Activated CD4-positive, alpha-beta T cell treated with anti-CD3 and anti-CD28 coated beads, Interleukin-2, amount 50 U/mL, for 24 hours (primary cell): ENCODE measurements at places on chromosomes 2 and 18.

- no peak for DNase-seq
Observed at GRCh38 chr2:29923110-29923721, 1.8 kb upstream of the ALK start.

DNA sequence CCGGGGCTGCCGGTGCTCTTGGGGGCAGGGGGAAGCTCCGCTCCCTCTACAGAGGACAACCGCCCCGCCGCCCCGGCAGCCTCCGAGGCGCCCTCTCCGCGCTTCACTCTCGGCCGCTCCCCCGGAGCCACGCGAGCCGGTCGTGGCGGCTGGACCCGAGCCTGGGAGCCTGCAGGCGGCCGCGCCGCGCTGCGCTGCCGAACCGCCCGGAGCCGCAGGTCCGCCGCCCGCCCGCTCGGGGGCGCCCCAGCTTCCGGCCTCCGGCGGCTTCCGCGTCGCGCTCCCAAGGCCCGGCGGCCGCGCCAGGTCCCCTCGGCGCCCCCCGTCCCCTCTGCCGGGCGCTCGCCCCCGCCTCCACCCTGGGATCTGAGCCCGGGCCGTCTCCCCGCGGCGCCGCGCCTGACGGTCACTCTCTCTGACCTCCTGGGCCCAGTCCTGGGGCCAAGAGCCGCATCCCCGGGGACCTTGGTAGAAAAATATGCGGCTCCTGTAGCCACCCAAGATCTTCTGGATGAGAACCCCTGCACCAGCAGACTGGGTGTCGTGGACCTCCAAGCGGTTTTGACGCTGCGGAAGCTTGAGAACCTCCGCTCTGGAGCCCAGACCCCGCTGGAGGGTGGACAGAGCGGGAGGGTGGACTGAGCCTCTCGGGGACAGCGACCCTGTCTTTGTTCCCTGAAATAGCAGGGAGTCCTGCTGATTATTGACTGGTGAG is 44.3 kb downstream of the SERTAD2 start:
- peak; percentile 57 for DNase-seq

GRCh38 chr2:20072436-20073158 is 21.2 kb upstream of the LAPTM4A start:
- no peak for DNase-seq

GRCh38 chr18:51537487-51537886 is 340.0 kb upstream of the MEX3C start:
- no peak for DNase-seq

DNA sequence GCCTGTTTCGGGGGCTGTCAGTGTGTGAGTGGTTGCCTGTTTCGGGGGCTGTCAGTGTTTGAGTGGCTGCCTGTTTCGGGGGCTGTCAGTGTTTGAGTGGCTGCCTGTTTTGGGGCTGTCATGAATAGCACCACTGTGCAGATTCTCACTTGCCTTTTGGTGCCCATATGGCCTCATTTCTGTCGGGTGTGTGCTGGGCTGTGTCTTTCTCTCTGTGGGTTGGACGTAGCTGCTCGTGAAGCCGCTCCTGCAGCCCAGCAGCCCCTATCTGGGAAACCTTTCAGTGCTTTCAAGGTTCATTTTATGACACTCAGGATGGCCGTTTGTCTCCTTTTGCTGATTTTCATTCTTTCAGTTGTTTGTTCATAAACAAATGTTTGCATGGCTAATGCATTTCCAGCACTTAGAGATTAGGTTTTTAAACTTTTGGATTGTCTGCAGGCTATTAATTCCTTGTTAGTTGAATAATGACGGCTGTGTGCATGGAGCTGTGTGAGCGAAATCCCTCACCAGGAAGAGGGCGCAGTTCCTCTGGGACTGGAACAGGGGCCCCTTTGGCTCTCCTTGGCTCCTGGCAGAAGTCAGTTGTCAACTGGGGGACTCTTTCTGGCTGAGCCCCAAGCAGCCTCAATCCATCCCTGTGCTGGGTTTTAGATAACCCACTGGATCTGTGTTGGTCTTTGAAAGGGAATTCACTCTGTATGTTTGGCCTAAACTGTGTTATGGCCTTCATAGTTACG is 10.8 kb downstream of the AGAP1 start:
- no peak for DNase-seq

DNA sequence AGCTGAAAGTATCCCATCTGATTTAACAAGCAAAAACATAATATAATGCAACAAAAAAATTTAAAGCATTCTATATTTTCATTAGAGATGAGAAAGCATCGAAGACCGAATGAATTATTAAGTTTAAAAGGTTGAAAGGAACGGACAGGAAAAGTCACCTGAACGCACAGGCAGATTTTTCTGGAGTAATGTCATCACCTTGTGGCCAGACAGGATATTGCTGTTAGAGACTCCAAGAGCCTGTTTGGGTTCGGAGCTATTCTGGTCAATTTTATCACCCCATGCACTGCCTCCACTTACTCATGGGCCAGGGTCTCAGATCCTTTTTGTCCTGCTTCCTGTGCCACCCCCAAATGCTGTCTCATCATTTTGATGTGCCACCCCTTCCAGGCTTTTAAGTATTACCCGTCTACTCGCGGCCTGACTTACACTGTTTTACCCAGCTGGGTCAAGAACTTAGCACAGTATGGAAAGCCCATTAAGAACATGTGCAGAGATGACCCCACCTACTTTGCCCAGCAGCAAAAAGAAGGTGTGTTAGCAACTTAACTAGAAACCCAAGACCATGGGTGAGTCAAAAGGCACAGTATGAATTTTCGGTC is 27.3 kb downstream of the GKN2 start:
- DNase-seq = peak; percentile 63

GRCh38 chr2:17422061-17422460 is 96.2 kb downstream of the RAD51AP2 start:
- no peak for DNase-seq

DNA sequence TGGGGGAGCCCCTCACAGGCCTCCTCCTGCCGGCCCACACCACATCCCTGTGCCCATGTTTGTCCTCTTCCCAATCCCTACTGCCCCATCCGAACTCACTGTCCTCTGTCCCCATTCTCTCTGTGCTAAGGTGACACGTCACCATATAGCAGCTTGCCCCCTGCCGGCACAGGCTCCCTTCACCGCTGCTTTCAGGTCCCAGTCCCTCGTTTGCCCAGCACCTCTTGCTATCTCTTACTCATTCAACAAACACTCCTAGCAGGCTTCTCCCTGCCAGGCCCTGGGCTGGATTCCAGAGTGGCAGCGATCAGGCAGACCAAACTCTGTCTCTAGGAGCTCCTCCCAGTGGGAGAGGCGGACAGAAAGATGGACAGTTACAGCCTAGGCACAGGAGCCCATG is 74.3 kb downstream of the TFCP2L1 start:
- DNase-seq = no peak

DNA sequence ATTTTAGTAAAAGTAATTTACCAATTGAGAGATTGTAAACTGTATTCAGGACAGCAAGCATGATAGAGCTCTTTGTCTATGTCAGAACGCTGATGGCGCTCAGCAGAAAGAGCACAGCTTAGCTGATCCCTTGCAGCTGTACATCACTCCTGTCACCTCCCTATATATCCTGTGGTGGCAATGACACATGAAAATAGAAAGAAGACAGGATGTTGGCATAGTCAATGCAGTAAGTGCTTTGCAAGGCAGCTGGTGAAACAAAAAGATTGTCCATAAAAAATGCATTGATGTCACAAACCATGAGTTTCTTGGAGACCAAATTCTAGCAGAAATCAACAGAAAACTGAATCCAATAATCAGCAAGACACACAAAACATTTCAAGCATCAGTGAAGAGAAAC is 221.5 kb downstream of the RIT2 start:
- DNase-seq = no peak

GRCh38 chr2:152359573-152360363 is 24.8 kb downstream of the FMNL2 start:
- no peak for DNase-seq

DNA sequence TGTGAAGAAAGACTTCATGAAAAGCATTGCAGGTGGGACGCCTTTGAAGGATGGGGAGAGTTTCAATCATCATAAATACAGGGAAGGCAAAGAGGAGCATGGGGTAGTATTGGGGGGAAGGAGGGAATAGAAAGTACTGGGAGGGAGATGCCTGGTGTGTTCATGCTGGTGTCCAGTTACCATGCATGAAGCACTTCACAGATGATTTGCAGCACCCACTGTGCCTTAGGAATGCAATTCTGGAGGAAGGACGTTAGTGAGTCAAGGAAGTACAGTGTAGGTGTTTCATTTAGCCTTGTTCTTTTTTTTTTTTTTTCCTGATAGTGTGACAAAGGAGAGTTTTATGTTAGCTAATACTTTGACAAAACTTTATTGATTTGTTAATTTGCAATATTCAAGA is 36.8 kb downstream of the ADAM23 start:
- no peak for DNase-seq

DNA sequence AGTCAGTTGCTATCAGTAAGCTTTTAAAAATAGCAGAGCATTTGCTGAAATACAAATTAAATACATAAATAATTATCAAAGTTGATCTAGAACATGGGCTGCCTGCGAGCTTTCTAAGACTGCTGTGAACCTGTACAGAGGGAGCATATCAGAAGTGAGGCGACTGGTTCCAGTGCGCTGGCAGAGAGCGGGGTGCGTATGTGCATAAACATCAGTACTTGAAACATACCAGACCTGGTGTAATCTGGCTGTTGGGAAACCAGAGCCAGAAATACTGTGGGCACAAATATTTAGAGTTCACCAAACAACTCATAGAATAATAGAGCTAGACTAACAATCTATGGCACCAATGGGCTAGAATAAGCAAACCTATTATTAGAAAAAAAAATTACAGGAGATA is 27.3 kb downstream of the PDIA6 start:
- DNase-seq = no peak

DNA sequence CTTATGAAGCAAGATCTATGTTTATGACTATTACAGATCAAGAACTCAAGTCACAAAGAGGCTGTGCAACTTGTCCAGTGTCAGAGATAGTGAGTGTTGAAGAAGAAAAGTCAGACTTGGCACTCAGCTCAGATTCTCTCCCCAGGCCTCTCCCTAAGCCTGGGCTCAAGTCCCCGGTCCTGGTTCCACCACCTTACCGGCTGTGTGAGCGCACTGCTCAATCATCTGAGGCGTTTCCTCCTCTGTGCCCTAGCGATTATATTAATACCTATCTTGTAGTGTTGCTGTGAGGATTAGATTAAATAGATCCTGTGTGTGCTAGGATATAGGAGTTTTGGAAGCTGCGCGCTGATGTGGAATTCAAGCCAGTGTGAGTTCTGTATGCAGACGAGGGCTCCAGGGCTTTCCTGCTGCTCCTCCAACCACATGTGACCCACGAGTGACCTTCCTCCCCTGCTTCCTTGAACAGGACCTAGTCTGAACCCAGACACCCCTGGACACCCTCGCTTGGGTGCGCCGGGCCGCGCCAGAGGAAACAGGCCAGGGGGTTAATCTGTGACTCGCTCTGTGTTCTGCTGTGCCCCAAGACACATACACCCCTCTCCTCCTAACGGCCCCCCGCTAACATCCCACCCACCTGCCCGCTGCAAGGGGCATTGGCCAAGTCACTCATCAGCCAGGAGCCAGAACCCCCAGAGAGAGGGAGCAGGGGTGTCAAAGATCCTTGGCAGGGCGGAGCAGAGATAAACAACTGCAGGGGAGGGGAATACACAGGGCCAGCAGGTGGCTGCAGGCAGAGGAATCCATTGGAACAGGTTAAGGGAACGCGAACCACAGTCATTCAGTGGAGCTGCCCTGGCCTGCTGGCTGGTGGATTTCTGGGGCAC is 38.3 kb downstream of the TNS1 start:
- DNase-seq = no peak

DNA sequence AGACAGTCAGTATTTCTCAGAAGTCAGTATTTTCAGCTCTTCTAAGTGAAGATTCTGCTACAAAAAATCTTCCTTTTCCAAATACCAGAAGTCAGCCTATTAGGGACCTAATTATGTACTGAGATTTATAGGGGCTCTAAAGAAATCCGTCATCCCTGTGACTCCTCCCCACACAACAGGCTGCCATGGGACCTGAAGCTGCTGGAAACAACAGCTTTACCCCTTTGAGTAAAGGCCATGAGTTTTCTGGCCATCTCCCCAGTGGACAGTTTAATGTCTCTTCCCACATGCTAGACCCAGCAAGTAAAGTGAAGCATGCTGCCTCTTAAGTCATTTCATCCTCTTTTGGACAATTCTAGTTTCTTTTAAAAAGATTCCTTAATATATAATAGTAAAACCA is 255.7 kb upstream of the ACVR2A start:
- DNase-seq = no peak
